ELF-1 (cell line): ENCODE measurements at places on chromosomes 13 and 19.

- DNase-seq = no peak
These were observed 545 bp downstream of the LIPE start for GRCh38 chr19:42426643-42427042.

DNA sequence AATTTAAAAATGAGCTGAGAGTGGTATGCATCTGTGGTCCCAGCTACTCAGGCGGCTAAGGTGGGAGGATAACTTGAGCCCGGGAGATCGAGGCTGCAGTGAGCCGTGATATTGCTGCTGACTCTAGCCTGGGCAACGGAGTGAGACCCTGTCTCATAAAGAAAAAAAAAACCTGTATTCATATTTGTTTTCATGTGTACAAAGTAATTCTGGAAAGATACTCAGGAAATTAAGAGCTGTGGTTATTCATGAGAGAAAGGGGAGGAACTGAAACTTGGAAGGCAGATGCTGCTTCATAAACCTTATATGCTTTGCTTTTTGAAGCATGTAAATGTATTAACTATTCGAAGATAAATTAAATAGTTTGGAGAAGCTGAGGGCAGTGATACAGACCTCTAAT is 8.8 kb upstream of the RLN3 start:
- no peak for DNase-seq

DNA sequence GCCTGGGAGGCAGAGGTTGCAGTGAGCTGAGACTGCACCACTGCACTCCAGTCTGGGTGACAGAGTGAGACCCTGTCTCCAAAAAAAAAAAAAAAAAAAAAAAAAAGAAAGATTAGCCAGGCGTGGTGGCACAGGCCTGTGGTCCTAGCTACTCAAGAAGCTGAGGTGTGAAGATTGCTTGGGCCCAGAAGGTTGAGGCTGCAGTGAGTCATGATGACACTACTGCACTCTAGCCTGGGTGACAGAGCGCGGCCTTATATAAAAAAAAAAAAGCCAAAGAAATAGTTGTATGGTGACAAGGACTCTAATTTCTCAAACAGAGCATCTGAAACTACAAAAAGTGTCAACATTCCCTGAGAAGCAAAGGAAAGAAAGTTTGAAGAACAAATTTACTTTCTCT is 3.4 kb downstream of the PBX4 start:
- no peak for DNase-seq

GRCh38 chr13:92609376-92609775 is 617.2 kb upstream of the GPC6 start:
- DNase-seq = no peak

GRCh38 chr13:37068962-37069361 is 9.5 kb upstream of the SUPT20H start:
- no peak for DNase-seq

DNA sequence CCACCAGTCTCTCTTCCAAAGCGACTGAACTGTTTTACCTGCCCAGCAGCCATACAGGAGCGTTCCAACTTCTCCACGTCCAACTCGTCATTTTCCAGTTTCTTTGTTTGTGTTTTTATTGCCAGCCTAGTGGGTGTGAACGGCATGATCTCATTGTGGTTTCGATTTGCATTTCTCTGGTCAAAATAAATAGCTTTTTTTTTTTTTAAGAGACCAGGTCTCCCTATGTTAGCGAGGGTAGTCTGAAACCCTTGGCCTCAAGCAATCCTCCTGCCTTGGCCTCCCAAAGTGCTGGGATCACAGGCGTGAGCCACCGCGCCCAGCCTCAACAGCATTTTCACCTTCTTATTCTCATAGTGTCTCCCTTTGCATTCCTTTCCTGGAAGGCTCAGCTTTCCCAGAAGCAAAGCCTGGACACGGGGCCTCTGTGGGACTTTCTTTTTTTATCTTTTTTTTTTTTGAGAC is 4.2 kb upstream of the JSRP1 start:
- no peak for DNase-seq

- peak; percentile 9 for DNase-seq
These were observed at the start of gene VSTM2B for GRCh38 chr19:29525901-29526729. Gene VSTM2B (plus strand): TSS chr19:29525994. CDS start chr19:29526584, 590 bp downstream.

DNA sequence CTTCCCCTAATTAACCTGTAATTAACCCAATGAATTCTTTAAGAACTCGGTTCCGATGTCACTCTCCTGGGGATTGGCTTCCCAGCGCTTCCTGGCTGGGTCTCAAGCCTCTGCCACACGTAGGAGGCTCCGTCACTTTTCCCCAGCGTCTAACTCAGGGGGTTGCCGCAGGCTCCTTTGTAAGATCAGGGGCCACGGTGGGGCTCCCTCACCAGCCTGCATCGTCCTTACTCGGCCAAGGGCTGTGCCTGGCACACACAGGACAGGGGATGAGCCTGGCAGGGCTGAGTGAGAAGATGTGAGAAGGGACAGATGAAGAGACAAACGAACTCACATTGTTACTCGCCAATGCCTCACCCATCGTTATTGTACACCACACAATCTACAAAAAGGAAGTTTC is 20.9 kb upstream of the ATP11A start:
- no peak for DNase-seq

GRCh38 chr13:107020393-107020792 is 452.5 kb upstream of the ARGLU1 start:
- DNase-seq = no peak

GRCh38 chr13:104823071-104823470 is 1712.4 kb downstream of the EFNB2 start:
- DNase-seq = no peak

- DNase-seq = no peak
These were observed 376.4 kb upstream of the ZNF507 start for GRCh38 chr19:31969016-31969415.
